MG63 (cell line): ENCODE measurements at places on chromosomes 11 and 22. TPM values are rescaled to one million over a fixed set of nuclear protein-coding genes. Genes with fewer than 3 reads are reported as not detected.
A peak's percentile ranks its signal among the peaks of the same experiment; 100 is the strongest.

The MAP4K2 gene
- 6.2 and 14.8 TPM in 2 replicates for total RNA-seq

The AHNAK gene
- total RNA-seq = 110 and 122 TPM in 2 replicates

The SCGB2A2 gene
- not detected in 2 replicates for total RNA-seq

The APLNR gene
- total RNA-seq = not detected in 2 replicates

The RRP8 gene
- total RNA-seq = 21.1 and 32.9 TPM in 2 replicates

The OR52H1 gene
- total RNA-seq = not detected in 2 replicates

The CCDC116 gene
- not detected in 2 replicates for total RNA-seq

The LDLRAD3 gene
- 1.6 and 1.8 TPM in 2 replicates for total RNA-seq

The PHETA2 gene
- 0.16 TPM in 1 of 2 replicates, not detected in the other for total RNA-seq

The C11orf24 gene
- 26.3 and 30.3 TPM in 2 replicates for total RNA-seq

The RTN4R gene
- 0.10 and 5.7 TPM in 2 replicates for total RNA-seq

- DNase-seq = no peak
These were observed 16.5 kb downstream of the BLID start for GRCh38 chr11:122099374-122100036.

GRCh38 chr11:121487191-121487590, 34.4 kb upstream of the SORL1-AS1 start:
- no peak for DNase-seq

GRCh38 chr11:48148749-48149148, 67.9 kb upstream of the OR4B1 start:
- peak; percentile 33 for DNase-seq

GRCh38 chr22:28023036-28023435, 104.0 kb upstream of the PITPNB start:
- no peak for DNase-seq

- DNase-seq = no peak
These were observed 371.2 kb downstream of the NELL1 start for GRCh38 chr11:21040630-21041029.

DNA sequence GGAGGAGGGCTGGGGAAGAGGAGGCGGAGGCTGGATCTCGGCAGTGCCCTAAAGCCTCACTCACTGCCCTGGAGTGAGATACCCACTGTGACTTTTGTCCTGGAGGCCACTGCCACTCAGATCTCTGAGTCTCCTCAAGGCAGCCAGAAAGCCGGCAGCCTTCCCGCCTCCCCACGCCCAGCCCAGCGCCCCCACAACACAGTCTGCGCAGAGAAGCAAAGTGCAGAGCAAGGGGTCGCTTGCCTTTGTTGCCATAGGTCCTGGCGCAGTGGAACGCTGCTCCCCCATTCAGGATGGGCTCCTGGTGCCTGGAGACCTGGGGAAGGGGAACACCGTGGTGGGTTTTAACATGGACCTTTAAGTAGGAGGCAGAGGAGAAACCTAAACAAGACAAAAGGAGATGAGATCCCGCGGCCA, 17.6 kb downstream of the PATZ1 start:
- DNase-seq = no peak

DNA sequence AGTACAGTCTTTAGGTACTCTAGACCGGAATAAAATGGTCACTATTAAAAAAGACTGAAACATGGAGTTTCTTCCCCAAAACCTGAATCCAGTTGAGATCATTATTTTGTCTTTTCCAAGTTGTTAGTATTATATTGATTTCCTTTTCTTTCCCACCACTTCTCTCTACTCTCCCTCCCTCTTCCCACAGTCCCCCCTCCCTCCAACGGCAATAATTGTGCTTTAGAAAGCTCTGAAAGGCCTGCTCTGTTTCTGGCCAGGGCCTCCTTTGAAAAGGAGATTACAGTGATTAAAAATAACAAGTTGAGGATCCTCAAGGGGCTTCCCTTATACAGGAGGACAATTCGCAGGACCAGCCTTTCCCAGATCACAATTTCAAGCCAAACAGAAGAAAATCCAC, 3.5 kb downstream of the SPON1 start:
- DNase-seq = no peak

- DNase-seq = no peak
These were observed 5.0 kb downstream of the OR10A5 start for GRCh38 chr11:6850526-6850925.

- no peak for DNase-seq
These were observed 187.3 kb upstream of the SYT13 start for GRCh38 chr11:45473341-45473895.

DNA sequence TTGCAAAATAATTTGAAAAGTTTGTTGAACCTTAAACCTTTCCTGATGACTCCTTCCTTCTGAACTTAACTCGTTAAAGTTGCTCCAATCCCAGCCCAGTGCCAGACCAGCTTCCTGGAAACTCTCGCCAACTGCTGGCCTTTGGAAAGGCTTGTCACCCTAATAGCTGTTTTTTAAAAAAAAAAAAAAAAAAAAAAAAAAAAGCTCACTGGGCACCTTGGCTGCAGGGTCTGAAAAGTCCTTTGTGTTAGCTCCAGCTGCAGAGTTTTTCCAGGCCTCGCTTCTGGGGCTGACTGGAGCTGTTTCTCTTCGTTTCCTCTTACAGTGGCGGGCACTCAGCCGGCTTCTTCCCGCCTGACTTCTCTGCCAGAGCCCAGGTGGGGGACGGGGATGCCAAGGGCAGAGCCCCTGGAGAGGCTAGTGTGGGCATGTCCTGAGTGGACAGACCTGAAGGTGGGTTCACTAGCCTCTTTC, 25.1 kb downstream of the KCNQ1OT1 start:
- no peak for DNase-seq

DNA sequence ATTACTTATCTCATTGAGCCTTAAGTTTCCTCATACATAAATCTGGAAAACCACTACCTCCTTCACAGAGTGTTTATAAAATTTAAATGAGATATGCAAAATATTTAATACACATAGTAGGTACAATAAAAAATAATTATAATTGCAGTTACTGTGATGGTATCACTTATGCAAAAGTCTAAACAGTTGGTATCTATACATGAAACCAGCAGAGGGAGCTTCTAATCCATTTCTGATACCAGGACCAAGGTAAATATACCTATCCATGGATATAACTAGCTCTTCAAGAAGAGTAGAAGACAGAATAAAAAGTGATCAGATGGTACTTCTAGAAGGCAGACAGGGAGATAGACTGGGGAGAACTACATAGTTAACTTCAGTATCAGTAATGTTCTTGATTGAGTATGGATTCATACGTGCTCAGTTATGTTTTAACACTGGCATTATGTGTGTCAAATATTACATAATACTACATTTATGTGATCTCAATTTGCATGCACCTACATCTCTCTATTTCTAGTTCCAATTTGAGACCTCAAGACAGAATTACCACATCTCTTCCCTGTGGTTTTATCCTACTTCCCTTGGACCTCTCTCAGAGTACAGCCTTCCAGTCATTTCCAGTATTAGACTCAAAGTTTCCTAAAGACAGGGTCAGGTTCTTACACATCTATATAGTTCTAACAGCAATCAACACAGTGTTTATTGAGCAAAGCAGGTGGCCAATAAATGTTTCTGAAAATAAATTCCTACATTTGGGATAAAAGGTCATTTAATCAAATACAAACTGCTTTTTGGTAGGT, 13.7 kb upstream of the TSG101 start:
- no peak for DNase-seq

GRCh38 chr11:119025978-119026766, 4.5 kb downstream of the SLC37A4 start:
- DNase-seq = no peak

GRCh38 chr11:68260484-68260883, 11.3 kb downstream of the C11orf24 start:
- no peak for DNase-seq

DNA sequence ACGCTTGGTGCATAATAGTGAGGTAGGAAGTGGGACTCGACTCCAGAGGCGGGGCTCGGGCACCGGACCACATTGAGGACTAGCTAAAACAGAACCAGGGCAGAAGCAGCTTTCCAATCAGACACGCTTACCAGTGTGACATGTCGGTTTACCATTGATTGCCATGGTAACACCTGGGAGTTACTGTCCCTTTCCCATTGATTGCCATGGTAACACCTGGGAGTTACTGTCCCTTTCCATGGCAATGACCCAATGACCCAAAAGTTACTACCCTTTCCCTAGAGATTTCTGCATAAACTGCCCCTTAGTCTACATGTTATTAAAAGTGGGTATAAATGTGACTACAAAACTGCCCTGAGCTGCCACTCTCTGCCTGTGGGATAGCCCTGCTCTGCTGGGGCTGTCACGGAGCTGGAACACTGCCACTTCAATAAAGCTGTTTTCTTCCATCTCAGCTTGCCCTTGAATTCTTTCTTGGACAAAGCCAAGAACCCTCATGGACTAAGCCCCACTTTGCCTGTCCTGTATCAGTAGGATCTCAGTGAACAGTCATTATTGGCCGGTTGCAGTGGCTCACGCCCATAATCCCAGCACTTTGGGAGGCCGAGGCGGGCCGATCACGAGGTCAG, 77.4 kb upstream of the CRYBB3 start:
- DNase-seq = no peak
